ENCODE measurements at places on chromosomes 2 and 18.

DNA sequence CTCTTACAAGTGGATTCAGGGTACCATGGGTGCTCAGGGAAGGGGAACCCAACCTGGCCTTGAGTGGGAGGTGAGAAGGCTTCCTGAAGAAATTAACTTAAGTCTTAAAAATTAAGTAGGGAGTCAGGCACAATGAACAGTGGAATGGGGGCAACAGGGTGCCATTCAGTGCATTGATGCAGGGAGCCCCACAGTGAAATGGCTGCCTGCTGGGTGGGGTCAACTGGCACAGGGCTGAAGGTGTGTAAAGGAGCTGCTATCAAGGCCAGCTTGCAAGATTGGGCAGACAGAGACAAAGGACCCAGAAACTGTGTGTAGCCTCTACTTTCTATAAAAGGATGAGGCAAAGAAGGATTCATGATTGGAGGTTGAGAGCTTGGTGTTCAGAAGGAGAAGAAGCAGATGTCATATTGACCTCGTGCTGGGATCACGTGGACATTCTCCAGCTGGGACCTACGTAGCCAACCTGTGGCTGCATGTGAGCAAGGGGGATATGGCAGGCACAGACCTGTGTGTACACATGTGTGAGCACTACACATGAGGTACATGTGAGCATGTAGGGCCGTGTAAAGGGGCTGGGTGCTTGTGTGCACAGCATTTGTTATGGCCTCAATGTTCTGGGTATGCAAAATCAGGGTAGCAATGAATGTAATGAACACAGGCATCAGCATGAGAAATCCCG, 209.5 kb upstream of the HAAO start:
- DNase-seq: no peak

DNA sequence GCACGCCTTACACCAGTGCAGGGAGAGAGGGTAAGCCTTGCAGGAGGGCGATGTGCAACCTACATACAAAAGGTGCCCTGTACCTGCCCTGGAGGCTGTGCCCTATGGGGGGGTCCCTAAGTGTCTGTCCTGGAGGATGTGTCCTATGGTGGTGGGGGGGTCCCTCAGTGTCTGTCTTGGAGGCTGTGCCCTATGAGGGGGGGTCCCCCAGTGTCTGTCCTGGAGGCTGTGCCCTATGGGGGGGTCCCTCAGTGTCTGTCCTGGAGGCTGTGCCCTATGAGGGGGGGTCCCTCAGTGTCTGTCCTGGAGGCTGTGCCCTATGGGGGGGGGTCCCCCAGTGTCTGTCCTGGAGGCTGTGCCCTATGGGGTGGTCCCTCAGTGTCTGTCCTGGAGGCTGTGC, 216.6 kb downstream of the HDAC4 start:
- no peak for DNase-seq

GRCh38 chr2:189854187-189854586, 69.9 kb downstream of the PMS1 start:
- no peak for DNase-seq

DNA sequence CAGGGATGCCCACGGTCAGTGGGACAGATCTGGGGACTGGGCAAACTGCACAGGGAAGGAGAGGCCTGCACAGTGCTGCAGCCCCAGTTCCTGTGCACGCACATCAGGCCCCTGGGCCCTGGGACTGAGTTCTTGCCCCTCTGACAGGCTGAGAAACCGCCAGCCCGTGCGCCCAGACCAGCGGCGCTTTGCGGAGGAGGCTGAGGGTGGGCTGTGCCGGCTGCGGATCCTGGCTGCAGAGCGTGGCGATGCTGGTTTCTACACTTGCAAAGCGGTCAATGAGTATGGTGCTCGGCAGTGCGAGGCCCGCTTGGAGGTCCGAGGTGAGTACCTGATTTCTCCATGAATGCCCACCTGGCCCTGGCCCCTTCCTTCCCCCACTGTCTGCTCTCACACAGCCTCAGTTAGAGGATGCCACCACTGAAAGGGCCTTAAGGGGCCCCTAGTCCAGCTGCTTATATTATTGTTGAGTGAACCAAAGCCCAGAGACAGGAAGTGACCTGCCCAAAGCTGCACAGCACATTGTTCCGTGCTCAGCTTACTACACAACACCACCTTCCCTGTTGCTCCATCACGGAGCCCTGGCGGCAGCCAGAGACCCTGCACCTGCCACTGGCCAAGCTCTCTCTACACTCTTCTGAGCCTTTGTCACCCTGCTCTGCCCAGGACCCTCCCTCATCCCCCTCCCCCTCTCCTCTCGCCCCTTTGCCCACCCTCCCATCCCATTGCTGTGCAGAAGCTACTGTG, 29.8 kb downstream of the SPEG start:
- DNase-seq: no peak

- DNase-seq: no peak
Observed at GRCh38 chr18:34794348-34794747, 84.2 kb downstream of the DTNA start.

DNA sequence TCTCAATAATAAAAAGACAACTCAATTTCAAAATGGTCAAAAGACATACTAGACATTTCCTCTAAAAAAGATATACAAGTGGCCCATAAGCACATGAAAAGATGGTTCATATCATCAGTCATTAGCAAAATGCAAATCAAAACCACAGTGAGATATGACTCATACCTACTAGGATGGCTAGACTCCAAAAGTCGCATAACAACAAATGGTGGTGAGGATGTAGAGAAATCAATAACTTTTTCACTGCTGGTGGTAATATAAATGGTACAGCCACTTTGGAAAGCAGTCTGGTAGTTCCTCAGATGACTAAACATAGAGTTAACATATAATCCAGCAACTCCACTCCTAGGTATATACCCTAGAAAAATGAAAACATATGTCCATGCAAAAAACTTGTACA, 242.3 kb upstream of the NOL4 start:
- DNase-seq: no peak

DNA sequence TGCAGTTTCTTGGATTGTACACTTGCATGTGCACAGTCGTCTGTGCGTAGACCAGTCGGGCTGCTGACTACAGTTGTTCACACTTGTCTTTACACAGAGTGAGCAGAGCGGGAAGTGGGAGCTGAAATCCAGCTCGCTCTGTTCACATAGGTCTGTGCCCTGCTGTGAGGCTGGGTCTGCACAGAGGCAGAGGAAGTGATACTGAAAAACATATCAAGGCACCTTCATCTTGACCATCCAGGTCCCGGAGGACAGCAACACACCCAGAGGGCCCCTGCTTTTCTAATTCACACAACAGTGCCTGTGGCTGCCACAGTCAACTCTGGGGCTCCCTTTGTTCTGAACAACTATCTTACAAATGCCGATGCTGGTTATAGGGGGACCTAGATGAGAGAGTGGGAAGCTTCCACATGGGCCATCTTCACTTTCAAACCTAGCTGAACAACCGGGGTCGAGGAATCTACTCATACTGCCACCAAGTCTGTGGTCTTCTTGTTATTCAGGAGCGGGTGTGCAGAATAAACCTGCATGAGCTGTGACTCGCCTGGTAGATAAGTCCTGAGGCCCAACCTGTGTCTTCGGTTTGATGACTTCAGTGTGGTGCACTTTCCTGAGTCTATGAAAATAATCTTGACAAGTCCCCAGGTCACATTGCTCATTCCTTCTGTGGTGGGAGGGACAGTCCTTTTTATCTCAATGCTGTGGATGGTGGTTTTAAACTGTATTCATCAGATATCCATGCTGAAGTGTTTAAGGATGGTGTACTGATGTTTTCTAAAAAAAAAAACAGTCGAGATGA, 3.5 kb upstream of the ADNP2 start:
- DNase-seq: no peak
